ENCODE measurements at places on chromosomes 5 and 9.

DNA sequence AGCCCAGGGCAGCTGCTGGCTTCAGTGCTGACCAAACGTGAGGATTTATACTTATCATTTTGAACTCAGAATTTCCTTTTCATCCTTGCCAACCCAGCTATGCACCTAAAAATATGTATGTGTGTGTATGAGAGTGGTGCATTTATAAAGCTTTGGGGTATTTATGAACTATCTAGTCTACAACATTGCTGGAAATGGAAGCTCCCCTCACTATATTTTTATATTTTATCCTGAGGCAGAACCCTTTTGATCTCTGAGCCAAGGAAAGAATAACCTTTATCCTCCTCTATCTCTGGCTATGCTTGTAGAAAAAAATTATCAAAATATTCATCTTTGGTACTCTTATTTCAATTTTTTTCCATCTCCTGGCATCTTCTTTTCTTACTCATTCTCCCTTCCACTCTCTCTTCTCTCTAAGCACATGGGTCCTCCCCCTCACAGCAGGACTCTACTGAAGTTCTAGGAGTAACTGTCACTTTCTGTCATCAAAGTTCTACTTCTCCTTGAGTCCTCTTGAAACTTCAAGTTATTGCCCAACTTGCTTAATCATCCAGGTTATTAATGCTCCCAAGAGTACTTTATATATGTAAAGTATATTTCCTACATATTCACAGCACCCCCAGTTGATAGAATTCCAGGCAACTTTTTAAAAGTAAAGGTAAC lies 190.9 kb downstream of the HINT1 start:
- no peak for DNase-seq

GRCh38 chr9:19085295-19085694 lies 17.4 kb downstream of the HAUS6 start:
- no peak for DNase-seq

- no peak for DNase-seq
Observed at GRCh38 chr5:81785322-81785721, 34.4 kb upstream of the SSBP2 start.

- DNase-seq: no peak
Observed at GRCh38 chr5:170306381-170306831, 8.8 kb upstream of the LCP2 start.

Data from progenitor cell of endocrine pancreas (in vitro differentiated cells).